ENCODE measurements at places on chromosomes 6 and 20.

DNA sequence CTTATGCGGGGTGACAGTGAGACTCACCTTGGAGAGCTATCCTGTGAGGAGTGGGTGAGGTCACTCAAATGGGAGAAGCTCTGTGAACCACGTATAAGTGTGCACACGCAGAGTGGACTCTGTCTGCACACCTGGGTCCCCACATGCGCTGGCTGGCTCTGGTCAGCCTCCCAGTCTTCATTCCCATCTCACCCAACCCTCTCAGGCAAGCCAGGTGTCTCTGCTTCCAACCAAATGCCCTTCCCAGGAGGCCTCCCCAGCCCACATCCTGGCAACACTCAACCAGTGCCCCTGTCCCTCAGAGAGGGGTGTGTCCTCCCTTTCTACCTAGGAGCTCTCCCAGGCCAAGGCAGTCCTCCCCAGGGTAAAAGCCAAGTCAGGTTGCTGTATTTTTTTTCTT is 8.0 kb upstream of the PI16 start:
- no peak for DNase-seq

GRCh38 chr6:112571488-112572270 is 224.5 kb downstream of the RFPL4B start:
- DNase-seq: no peak

- DNase-seq: no peak
Observed at GRCh38 chr20:58776109-58776508, 74.6 kb downstream of the GNAS-AS1 start.

- no peak for DNase-seq
Observed at GRCh38 chr20:38673725-38674091, 50.6 kb upstream of the SLC32A1 start.

- DNase-seq: no peak
Observed at GRCh38 chr6:137739544-137739943, 127.5 kb upstream of the TNFAIP3 start.

- no peak for DNase-seq
Observed at GRCh38 chr20:13355411-13355810, 134.3 kb downstream of the ISM1 start.

- no peak for DNase-seq
Observed at GRCh38 chr20:63678071-63678470, 18.4 kb upstream of the TNFRSF6B start.

- no peak for DNase-seq
Observed at GRCh38 chr6:147684906-147685305, 176.4 kb downstream of the SAMD5 start.

GRCh38 chr6:150596439-150596838 is 3.2 kb upstream of the PLEKHG1 start:
- no peak for DNase-seq

GRCh38 chr6:113591896-113592827 is 265.0 kb upstream of the MARCKS start:
- no peak for DNase-seq

DNA sequence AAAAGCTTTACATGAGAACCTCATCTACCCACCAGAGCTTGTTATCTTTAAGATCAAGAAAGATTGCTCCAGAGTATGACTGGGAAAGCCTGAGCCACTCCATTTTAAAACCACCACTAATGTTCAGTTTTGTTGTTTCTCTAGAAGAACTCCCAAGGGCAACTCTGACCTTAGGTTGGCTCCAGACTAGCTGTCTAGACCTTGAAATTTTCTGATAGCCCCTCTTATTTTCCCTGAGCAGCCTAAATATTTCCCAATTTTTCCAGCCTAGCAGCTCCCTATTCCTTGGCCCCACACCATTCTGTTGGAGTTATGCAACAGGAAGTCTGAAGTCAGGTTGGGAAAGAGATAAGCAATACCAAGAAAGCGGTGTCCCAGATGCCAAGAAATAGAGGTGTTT is 84.6 kb upstream of the TCF21 start:
- DNase-seq: no peak

DNA sequence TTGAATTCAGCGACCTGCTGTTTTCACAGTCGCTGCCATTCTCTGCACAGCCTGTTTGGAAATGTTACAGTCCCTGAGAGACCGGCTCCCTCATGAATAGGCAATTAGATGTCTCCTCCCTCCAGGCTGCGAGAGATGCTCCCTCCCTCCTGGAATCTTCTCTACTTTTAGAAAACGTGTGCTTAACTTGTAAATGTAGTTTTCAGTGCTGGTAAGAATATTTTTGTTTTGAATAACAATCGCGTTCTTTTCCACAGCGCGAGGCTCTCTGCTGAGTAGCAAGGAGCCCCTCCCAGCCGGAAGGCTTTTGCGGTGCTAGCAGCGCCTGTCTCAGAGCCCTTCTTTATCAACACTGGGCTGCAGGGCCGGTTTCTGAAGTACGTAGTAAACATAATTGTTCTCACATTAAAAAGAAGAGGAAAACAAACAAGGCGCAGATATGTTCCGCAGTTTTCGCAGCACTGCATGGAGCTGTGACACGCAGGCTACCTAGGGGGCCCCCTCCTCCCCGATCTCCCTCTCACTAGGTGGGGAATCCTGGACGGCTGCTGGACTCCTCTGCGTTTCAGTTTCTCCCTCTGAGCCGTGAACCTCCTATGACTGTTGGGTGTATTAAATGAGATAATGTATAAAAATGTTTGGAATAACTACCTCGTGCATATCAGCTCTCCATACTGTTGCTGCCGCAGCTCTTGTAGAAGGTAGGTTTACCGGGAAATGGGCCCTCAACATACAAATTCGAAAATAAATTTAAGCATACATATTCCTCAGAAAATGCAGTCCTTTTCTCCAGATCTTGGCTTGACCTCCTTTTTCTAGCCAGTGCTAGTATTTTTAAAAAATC is 79.0 kb upstream of the SPACA1 start:
- DNase-seq: no peak
